ENCODE measurements at places on chromosomes 1 and 21.
A peak's percentile ranks its signal among the peaks of the same experiment; 100 is the strongest.

DNA sequence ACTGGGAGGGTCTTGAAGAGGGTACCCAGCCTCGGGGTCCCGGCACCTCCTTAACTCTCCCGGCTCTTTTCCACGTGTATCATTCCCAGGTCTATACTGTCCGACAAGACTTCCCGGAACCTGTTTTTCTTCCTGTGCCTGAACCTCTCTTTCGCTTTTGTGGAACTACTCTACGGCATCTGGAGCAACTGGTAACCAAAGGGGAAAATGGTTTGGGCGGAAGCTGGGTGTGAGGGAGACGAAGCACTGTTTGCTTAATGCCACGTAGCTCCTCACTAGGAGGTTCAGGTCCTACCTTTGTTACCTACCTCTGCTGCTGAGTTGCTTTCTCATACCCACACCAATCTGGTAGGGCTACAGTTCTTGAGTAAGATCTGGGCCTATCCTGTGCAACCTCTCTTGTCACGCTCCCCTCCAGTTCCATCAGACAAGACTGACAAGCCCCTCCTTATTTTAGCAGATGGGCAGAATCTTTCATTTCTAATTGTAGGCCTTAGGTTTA lies 642 bp downstream of the SLC30A7 start:
- peak; percentile 22 for DNase-seq

GRCh38 chr1:26027716-26028489 lies 6.3 kb downstream of the EXTL1 start:
- no peak for DNase-seq

GRCh38 chr1:172382406-172382805 lies 38.1 kb upstream of the C1orf105 start:
- DNase-seq: no peak

GRCh38 chr1:157363660-157364140 lies 188.6 kb downstream of the FCRL5 start:
- no peak for DNase-seq

DNA sequence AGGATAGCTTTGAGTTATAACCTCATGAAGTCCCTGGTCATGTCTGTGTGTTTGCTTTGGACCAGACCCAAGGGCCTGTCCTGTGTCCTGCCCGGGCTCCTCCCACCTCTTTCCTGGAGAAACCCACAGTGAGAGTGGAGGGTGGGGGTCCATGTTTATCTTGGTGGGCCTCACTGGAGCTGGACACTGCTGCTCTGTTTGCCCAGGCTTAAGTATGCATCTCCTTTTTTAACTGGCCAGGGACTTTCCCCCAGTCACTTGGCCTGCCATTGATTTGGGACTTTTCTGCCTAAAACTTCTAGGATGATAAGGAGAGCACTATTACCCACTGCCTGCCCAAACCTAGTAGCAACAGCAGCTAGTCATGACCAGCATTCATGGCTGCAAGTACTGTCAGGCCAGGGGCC lies 49.8 kb downstream of the DDR2 start:
- no peak for DNase-seq

- no peak for DNase-seq
Observed at GRCh38 chr1:87155170-87155569, 173.5 kb upstream of the LMO4 start.

GRCh38 chr1:15830258-15830657 lies 17.2 kb upstream of the SPEN start:
- DNase-seq: no peak

GRCh38 chr1:244395965-244396364 lies 55.7 kb downstream of the ADSS2 start:
- DNase-seq: no peak

DNA sequence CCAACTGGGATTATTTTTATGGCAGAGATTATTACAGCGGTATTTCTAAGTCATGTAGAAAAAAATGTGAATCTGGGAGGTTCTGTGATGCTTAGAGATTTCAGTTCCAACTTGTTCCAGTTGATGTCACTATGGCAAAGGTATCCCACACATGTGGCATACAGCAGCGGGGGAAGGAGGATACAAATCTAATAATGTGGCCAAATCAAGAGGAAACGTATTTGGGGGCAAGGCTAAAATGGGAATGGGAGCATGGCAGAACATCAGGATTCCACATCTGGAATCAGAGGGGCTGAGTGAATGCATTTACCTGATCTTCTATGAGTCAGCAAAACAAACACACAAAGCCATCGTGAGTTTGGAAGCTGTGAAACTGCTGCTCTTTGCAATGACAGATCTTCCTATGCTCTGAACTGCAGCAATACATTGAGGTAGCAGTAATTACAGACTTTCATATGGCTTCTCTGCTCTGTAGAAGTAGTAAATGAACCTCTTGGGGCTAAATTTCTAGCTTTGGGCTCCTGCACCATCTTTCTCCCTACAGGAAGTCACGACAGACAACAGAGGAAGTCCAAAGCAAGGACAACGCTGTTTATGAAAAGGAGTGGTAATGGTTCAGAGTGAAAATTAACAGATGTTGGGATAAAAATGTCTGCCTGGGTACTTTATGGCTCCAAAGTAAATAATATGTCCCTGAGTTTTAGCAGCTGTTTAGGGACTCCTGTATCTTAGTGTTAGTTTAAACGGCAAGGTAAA lies 55.5 kb downstream of the GABPA start:
- no peak for DNase-seq

DNA sequence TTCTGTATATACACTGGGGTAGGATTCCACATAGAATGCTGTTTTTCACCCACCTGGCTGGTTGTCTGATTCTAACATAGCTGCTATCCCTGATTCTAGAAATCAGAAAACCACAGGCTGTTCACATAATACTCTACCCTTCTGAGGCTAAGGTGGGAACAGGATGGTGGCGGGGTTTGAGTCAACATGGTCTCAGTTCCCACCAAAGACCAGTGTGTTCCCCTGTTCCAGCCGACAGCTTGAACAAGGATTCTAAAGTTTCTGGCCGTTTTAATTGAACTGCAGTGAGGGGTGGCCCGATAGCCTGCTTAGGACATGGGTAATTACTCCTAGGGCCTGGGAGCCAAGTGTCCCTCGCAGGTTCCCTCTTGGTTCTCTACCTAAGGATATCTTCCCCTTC lies 38.4 kb downstream of the PEX14 start:
- DNase-seq: no peak

- no peak for DNase-seq
Observed at GRCh38 chr1:238272145-238272544, 381.4 kb upstream of the ZP4 start.

- DNase-seq: no peak
Observed at GRCh38 chr1:75449998-75450397, 160.9 kb downstream of the SLC44A5 start.

- no peak for DNase-seq
Observed at GRCh38 chr1:3590951-3591865, 20.1 kb downstream of the MEGF6 start.

DNA sequence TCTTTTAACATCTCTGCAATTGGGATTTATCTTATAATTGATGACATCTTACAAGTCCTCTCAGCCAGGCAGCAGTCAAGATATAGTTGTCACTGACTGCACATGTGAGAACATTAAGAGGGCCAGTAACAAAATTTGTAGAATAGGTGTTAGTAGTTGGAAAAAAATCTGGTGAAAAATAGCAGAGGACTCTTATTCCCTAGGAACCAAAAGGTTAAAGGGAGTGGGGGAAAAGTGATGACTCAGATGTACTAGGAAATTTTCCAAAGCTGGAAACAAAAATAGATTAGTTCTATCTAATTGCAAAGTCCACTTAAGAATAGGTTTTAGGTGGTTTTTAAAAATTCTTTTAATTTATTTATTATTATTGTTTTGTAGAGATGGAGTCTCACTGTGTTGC lies 3.6 kb downstream of the NUP210L start:
- no peak for DNase-seq

GRCh38 chr1:235873045-235873444 lies 6.3 kb upstream of the LYST start:
- DNase-seq: no peak

GRCh38 chr1:228045871-228046270 lies 36.6 kb upstream of the ARF1 start:
- no peak for DNase-seq

- peak; percentile 7 for DNase-seq
Observed at GRCh38 chr1:147243228-147243685, 773 bp downstream of the CHD1L start.

All from stimulated activated CD4-positive, alpha-beta T cell treated with anti-CD3 and anti-CD28 coated beads, Interleukin-1b, Interleukin-23, amount 100 ng/mL, for 4 hours (primary cell).